ENCODE measurements at places on chromosomes 11 and 22.

- peak; percentile 62 for DNase-seq
Measured at GRCh38 chr11:66371627-66372415, at the start of gene SLC29A2. Gene SLC29A2, minus strand, starts transcription at chr11:66371760. Its CDS starts 169 bp downstream, at chr11:66371591.

- no peak for DNase-seq
Measured at GRCh38 chr11:17816232-17816931, 81.8 kb downstream of the KCNC1 start.

GRCh38 chr22:36289406-36289870, 36.5 kb downstream of the APOL1 start:
- no peak for DNase-seq

- no peak for DNase-seq
Measured at GRCh38 chr11:68148879-68149278, 27.7 kb upstream of the CHKA start.

GRCh38 chr11:9849389-9849788, 185.5 kb downstream of the SWAP70 start:
- DNase-seq: no peak

- no peak for DNase-seq
Measured at GRCh38 chr11:28833670-28834069, 725.5 kb downstream of the METTL15 start.

DNA sequence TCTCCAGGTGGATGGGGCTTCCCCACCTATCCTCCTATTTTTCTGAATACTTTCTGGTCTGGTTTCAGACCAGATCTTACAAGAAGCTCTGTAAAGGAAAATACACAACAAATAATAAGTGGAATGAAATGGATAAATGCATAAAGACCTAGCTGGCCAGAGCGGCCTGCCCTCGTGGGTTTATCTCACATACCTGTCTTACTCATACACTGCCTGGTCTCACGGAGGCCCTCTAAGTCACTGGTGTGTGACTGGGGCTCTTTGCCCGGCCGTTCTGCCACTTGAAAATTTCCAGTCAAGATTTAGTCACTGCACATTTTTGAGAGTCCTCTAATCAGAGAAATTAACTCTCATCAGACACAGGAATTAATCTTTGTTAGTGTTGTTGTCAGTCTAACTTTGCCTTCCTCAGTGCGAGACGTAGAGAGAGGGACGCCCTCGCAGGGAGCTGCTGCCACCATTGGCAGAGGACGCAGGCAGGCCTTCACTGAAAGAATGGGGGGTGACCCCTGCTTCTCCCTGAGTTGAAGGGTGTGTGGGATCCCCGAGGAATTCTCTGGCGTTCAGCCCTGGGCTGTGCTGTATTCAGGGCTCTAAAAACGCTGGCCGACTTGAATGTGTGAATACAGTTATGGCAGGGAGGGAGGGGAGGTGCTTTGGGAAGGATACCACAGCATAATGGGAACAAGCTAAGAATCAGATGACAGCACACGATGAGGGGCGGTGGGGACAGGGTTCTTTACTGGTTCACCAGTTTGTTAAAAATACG, 46.3 kb upstream of the CADM1 start:
- DNase-seq: no peak

DNA sequence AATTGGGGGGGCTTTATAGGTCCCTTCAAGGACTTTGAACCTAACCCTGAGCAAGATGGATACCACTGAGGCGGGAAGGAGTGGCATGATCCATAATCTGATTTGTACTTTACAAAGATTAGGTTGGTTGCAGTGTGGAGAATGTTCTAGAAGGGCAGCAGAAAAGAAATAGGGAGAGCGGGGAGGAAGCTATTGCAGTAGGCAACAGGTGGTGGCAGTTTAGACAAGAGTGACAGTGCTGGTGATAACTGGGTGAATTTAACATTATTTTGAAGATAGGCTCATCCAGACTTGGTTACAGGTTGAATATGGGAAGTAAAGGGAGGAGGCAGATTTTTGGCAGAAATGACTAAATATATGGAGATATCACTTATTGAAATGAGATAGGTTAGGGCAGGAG, 179.9 kb upstream of the CADM1 start:
- DNase-seq: no peak

DNA sequence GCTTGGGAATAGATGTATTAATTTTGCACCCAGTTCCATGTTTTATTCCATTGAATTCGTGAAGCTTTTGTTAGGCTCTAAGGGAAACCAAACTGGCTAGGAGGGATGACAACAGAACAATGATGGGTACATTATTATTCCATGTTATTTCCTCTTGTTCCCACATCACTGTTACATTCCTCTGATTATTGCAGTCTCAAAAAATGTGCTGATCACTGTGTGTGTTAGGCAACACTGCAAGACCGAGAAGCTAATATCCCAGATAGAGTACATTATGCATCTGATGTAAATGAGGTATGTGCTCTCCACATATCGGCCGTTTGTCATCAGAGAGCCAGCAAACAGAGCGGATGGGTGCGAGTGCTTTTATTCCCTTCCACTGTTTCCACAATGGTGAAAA, 327.9 kb downstream of the SOX6 start:
- DNase-seq: no peak

DNA sequence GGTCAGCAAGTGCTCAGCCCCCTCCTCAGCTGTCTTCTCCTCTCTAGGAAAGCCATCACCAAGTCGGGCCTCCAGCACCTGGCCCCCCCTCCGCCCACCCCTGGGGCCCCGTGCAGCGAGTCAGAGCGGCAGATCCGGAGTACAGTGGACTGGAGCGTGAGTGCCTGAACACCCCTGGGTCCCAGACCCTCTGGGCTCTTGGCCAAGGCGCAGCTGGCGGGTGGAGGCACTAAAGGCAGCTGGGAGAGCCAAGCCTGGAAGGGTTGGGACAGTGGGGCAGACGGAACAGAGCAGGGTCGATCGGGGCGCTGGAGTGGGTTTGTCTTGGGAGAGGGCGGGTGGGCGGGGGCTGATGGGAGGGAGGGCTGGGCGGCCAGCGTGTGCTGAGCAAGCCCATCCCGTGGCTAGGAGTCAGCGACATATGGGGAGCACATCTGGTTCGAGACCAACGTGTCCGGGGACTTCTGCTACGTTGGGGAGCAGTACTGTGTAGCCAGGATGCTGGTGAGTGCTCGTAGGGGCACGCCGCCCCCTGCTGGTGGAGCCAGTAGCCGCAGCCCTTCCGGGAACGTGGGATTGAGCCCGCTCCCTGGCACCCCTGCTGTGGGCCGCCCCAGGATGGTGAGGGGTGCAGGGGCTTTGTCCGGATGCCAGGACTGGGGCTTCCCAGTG, 14.1 kb upstream of the MDK start:
- peak; percentile 67 for DNase-seq

DNA sequence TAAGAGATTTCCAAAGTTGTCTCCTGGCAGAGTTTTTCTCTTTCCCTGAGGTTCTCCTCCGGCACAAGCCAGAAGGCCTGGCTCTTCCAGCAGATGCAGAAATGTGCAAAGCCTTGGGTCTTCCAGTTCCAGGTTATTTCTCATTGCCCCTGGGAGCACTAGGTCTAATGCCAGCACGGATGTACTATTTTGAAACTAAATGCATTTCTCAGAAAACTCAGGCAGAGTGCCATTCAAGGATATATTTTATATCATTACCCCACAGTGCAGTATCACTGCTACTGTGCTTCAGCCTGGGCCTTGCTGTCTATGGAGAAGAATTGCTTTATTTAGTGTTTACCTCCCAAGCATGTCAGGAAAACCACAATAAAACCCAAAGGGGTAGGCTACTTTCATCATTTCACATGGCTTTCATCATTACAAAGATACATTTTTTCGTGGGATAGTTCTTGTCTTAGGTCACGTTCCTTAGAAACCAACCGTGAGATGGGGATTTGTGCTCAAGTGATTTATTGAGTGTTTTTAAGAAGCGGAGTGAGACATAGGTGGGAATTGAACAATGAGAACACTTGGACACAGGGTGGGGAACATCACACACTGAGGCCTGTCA, 22.4 kb upstream of the FZD4 start:
- DNase-seq: no peak

DNA sequence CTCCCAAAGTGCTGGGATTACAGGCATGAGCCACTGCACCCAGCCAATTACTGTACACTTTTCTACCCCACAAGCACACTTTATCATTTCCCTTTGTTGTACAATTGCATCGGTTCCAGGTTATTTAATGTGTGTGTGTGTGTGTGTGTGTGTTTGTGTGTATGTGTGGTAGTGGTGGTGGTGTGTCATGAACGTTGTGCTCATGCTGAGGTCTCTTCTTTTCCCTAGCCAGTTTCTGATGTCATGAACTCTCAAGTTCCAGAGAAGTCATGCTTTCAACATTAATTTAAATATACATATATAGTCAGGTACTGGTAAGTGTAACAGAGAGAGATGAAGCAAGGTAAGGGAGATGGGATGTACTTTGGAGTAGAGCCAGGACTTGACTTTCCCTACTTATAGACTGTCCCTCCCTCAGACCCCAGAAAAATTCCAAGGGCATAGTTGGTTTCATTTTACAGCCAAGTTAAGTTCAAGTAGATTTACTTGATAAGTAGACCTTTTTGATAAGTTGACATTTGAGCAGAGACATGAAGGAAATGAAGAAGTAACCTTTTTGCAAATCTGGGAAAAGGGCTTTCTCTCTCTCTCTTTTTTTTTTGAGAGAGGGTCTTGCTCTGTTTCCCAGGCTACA, 42.7 kb downstream of the WEE1 start:
- no peak for DNase-seq

DNA sequence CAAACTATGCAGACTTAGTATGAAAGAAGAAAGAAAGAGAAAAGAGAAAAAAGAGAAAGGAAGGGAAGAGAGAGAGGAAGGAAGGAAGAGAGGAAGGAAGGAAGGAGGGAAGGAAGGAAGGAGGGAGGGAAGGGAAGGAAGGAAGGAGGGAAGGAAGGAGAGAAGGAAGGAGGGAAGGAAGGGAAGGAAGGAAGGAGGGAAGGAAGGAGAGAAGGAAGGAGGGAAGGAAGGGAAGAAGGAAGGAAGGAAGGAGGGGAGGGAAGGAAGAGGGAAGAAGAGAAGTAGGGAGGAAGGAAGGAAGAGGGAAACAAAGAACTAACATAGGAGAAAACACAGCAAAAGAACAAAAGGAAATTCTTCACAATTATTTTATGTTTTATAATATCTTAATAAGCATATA, 502.1 kb downstream of the SOX6 start:
- DNase-seq: no peak

DNA sequence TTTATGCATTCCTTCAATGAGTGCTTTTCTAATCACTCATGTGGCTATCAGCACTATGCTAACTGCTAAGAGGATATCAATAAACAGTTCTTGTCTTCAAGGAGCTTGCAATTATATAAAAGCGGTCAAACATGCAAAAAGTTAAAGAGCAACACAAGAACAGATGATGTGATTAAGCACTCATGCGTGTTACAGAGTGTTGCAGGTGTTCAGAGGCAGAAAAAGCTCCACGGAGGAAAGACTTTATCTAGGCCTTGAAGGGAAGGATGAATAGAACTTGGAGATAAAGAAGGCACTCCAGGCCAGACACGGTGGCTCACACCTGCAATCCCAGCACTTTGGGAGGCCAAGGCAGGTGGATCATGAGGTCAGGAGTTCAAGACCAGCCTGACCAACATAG, 13.6 kb downstream of the CD3E start:
- no peak for DNase-seq

- no peak for DNase-seq
Measured at GRCh38 chr11:30740091-30740490, 153.9 kb upstream of the MPPED2 start.

DNA sequence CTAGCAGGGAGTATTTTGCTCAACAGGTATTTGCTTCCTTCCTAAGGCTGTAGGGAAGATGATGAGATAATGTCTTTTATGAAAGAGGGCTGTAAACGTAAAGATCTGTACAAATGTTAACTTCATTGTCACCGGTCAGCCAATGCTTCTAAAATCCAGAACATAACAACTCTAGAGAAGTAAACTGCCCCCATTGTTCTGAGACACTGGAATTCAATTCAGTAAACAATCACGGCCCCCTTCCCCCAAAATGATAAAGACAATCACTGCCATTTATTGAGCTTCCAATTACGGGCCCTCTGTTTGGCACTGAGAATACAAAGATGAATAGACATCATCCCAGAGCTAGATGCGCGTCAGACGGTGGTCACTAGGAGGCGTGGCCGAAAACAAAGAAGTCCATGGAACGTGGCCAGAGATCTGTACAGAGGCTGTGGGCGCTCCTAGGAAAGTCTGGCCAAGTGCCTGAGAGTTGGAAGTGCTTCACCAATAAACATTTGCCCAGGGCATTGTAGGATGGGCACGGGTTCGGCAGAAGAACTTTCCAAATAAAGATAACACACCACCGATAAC, 576 bp downstream of the TMEM258 start:
- DNase-seq: no peak

GRCh38 chr11:79421820-79422219, 19.0 kb downstream of the TENM4 start:
- DNase-seq: no peak

GRCh38 chr22:17566776-17567175, 3.5 kb downstream of the SLC25A18 start:
- no peak for DNase-seq

DNA sequence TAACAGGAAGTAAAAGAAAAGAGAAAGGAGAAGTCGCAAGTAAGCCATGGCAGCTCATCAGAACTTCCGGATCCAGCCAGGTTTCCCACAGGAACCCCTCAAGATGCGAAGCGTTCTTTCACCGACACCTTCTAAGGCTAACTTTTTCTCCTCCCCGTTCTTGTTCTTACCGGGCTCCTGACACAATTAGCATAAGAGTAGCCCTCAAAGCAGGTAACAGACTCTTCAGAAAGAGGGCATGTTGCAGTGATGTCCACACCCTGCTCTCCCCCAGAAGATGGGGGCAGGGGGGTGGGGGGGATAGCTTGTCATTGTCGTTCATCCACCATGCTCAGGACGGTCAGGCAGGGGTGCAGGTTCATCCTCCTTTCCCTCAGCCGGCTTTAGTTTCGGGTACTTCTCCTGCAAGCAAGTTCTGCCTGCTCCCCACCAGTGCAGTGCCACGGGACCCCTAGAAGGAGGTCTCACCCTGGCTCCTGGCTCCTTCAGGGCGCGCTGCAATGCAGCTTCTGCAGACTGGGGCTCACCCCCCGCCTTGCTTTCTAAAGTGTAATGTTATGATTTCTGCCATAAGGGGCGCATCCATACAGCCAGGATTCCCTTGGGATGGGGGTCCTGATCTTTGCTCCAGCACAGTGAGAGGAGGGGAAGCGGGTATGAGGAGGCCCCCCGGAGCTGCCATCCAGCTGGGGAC, 2.3 kb downstream of the OPCML start:
- no peak for DNase-seq

GRCh38 chr11:44573333-44573732, 7.9 kb downstream of the CD82 start:
- DNase-seq: no peak

- no peak for DNase-seq
Measured at GRCh38 chr11:95486466-95486865, 255.5 kb upstream of the SESN3 start.

Measured in stimulated activated CD4-positive, alpha-beta T cell treated with anti-CD3 and anti-CD28 coated beads, Interleukin-15, amount 100 ng/mL, for 48 hours (primary cell).